Ovary (tissue), 10 donors: ENCODE measurements at places on chromosomes 12 and 14.

- no peak for DNase-seq
These were observed 35.0 kb upstream of the LYZ start for GRCh38 chr12:69313209-69313608.

DNA sequence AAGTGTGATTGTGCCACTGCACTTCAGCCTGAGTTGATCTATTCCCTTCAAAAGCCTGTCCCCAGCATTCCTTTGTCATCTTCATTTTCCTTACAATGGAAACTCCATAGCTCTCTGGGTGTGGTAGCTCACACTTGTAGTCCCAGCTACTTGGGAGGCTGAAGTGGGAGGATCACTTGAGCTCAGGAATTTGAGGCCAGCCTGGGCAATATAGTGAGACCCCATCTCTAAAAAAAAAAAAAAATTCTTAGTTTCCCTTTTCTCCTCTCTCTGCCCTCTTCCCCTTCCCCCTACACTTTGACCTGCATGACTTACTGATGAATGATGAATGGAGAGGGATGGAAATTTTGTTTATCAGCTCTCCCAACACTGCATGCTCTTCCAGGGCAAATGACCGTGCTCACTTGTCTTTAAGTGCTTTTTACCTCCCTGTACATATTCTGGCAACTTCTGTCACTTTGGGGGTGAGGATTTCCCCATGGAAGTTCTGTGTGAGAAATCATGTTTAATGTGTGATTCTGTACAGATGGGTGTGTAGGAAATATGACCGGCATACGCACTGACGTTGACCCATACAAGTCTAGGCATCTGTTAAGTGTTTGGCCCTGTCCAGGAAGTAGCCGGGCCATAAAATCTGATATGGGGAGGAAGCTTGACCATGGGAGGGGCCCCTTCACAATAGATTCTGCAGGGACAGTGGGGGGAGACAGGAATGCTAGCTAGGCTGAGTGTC lies 65.4 kb downstream of the ZFP36L1 start:
- no peak for DNase-seq

DNA sequence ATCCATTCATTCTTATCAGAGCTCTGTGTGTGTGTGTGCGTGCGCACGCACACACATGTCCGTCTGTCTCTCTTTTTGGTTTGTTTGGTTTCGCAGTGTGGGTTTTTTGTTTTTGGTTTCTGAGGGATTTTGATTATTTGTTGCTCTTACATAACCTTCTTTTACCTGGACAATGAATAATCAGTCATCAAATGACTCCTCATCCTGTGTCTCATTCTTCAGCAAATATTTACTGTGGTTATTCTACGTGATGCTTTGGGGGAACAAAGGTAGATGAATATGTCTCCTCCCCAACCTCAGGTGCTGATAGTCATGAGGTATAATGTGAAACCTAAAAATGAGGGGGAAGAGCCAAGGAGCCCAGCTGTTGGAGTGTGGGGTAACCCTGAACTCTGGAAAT lies 92.4 kb downstream of the SAMD4A start:
- no peak for DNase-seq

GRCh38 chr12:56192582-56192981 lies 3.3 kb upstream of the SMARCC2 start:
- DNase-seq: no peak

DNA sequence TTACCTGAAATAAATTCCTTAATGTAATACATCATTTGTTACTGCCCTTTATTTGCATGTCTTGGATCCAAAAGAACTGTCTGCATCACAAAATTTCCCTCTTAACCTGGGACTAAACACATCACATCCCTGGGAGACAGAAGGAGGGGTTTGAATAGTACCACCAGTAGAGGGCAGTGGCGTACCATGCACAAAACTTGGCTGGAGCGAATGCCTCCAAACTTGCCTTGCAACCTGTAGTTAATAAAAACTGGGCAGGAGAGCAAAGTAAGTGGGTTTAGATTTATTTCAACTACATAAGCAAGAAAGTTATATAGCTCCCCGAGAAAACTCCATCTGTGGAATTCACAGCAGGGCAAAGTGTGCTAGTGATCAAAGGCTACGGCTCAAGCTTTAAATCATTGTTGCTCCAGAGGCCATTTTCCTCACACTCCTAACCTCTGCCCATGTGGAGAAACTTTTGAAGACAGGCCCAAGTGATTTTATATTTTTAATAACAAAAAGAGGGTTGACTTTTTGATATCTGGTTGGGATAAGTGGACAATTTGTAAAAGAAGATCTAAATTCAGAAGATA lies 1176.7 kb upstream of the SEL1L start:
- DNase-seq: peak; percentile 38

GRCh38 chr14:36996133-36996856 lies 176.1 kb downstream of the SLC25A21 start:
- DNase-seq: no peak
